Activated naive CD4-positive, alpha-beta T cell treated with Interleukin-2 at 50 U/mL for 16 hours (primary cell): ENCODE measurements at places on chromosomes 2 and 18.

DNA sequence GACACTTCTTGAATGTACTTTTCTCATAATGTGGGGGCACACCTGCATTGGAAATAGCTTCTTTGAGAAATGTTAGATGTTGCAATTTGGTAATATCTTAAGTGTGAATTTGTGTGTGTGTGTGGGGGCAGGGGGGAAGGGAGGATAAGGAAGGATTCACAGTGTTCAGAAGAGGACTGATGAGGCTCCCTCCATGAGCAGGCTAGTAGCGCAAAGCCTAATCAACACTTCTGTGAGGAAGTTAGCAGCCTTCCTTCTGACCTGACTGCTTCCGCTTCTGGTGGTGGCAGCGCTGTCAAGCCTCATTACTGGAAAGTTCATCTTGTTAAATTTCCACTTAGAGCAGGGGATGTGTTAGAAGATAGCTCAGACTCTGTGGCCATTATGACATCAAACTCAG lies 295.4 kb upstream of the SPRED2 start:
- DNase-seq, result no peak

- DNase-seq, result peak; percentile 52
Measured at GRCh38 chr2:203804070-203804469, 63.5 kb upstream of the CTLA4 start.

- DNase-seq, result no peak
Measured at GRCh38 chr2:212360068-212360460, 178.5 kb downstream of the ERBB4 start.

DNA sequence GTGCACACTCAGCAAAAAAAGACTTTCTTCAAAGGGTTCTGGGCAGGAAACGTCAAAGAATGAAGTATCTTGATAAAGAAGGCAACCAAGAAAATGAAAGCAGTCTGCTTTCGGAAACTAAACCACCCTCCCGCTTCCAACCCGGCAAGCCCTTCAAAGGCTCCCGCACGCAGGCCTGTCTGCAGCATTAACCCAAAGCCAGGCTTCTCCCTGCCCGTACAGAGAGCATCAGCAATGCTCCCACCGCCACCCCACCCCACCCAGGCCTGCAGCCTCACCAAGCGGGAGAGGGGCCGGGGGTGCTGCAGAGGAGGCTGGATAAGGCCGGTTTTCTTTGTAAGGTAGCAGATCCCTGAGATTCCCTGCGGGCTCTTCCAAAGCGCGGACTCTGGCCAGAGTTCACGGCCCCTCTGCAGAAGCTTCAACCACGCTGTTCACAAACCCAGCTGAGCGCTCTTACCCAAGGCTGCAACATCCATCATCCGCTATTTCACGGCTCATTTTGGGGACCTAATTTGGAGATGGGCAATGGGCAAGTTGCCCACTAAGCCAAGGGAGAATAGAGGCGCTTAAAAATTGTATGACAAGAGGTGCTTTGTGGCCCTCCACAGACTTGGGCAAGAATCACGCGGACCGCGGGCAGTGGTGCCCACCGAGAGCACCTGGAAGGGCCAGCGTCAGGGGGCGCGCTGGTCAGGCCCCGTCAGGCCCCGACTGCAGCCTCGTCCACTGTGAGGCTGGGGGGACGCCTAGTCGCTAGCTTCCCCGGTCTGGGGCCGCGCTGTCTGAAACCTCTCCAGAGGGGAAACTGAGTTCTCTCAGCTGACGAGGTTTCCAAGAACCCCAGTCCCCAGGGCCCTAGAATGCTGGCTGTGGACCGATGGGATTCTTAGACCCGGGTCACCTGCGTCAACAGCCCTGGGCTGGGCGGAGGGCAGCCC lies 225.4 kb upstream of the ID2 start:
- DNase-seq, result peak; percentile 63

DNA sequence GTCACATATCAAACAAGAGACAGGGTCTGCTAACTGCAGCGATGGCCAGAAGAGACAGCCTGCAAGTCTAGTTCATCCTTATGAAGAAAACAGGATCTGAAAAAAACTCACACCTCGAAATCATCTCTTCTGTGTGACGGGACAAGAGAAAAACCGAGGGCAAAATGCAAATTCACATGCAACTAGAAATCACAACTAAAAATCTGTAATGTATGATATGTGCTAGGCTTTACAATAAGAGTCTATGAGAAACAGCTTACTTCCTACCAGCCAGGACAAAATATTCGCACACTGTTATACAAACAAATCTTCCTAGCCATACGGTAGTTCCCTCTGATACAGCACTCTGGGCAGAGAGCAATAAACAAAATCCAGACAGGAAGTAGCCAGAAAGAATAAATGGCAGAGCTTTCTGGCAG lies 48.8 kb downstream of the ANKRD44 start:
- no peak for DNase-seq

GRCh38 chr18:13658436-13659204 lies 67.7 kb downstream of the FAM210A start:
- DNase-seq, result no peak

- DNase-seq, result no peak
Measured at GRCh38 chr2:29224693-29225551, 109.7 kb downstream of the CLIP4 start.

DNA sequence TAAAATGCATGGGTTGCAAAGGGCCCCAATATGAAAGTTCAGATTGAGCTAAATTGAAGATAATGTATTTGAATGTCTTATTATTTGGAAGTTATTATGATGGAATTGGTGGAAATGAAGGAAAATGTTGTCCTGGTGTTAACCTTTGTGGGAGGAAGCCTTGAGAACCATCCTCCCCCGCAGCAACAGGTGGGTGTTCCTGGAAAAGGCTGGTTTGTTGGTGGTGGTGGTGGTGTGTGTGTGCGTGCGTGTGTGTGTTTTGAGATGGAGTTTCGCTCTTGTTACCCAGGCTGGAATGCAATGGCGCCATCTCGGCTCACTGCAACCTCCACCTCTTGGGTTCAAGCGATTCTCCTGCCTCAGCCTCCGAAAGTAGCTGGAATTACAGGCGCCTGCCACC lies 36.2 kb downstream of the CHRNA1 start:
- no peak for DNase-seq

- no peak for DNase-seq
Measured at GRCh38 chr2:189391201-189391600, 50.1 kb upstream of the WDR75 start.

DNA sequence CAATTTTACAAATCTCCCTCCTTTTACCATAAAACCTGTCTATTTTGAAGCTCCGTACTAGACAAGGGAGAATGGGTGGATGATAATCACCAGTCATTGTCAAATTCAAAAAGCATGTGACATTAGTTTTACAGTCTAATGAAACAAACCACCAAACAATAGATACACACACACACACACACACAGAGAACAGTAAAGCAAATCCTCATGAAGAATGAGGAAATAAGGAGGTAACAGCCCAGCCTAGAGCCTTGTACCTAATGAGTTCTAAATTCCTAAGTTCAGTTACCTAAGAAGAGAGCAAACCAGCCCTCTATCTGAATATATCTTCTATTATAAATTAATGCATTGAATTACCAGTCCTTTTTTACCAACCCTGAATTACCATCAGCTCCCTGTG lies 36.8 kb upstream of the BZW1 start:
- DNase-seq, result no peak

GRCh38 chr2:71157124-71157793 lies 26.8 kb downstream of the MPHOSPH10 start:
- peak; percentile 56 for DNase-seq

DNA sequence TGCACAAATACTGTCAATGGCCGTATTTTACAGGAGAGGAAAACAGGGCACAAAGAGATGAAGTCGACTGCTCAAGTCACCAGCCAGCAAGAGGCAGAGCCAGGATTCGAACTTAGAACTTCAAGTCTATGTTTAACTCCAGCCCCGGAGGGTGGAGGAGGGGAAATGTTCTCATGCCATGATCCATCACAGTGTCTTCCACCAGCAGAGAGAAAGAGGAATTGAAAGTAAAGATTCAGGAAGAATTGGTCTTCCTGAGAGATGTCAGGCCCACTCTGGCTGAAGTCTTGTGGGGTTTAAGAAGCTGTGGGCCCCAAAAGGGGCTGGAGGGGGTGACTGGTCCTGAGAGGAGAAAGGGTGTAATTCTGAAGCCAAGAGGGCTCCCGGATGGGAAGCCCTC lies 260.0 kb downstream of the TNS1 start:
- no peak for DNase-seq

GRCh38 chr2:181252262-181253148 lies 204.7 kb upstream of the ITGA4 start:
- DNase-seq, result no peak
